ENCODE measurements at places on chromosomes 4 and X.

DNA sequence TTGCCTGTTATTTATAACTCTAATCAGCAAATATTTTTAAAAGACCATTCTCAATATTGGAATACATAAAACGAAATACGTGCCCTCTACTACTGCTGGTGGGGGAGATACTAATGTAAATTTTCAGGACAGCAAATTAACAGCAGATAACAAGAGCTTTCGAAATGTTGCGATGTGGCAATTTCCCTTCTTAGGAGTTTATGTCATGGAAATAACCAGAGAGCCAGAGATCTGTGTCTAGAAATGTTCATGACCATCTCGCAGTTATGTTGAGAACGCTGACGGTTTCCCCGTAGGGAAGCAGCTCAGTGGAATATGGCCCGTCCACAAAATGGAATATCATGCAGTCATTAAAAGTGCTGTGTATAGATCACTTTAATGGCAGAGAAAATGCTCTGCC, 238.4 kb upstream of the PSAPL1 start:
- DNase-seq = no peak

- DNase-seq = no peak
These were observed 40.6 kb downstream of the GUCY2F start for GRCh38 chrX:109441266-109441665.

GRCh38 chr4:7055111-7055989, 12.2 kb downstream of the TADA2B start:
- DNase-seq = no peak

DNA sequence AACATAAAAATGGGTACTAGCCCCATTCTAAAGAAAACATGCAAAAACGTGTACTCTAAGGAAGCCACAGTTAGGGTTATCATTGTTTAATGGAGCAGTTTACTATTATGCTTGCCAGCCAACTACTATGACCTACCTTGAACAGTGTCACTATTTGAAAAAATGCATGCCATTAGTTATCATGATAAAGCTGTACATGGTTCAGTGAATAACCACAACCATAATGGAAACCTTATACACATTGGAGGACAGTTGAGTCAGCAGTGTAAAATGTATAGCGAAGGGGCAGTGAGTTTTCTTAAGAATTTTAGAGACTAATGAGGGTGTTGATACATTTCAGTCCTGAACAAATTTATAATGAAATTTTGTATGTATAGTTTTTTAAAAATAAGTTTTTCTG, 381.9 kb downstream of the GRXCR1 start:
- no peak for DNase-seq

DNA sequence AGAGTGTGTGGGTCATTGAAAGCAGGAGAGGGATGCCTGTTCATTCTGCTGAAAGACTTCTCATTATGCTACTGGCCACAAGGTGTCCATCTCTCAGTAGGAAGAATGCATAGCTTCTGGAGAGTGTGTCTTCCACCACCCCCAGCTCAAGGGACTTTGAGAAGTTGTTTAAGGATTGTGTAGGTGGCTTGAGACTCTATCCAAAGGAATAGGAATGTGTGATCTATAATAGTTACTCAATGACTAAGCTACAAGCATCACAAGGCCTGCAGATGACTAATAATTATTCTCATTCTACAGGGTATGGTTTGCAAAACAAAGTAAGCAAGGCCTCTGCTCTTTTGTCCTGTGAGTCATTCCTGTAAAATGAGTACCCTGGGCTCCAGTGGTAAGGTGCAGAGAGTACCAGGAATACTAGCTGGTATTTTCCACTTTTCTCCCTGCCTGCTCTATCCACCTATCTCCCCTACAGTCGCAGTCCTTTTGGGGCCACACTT, 279.8 kb upstream of the BOD1L1 start:
- DNase-seq = no peak

- no peak for DNase-seq
These were observed 184.6 kb downstream of the OR13H1 start for GRCh38 chrX:131728295-131729145.

DNA sequence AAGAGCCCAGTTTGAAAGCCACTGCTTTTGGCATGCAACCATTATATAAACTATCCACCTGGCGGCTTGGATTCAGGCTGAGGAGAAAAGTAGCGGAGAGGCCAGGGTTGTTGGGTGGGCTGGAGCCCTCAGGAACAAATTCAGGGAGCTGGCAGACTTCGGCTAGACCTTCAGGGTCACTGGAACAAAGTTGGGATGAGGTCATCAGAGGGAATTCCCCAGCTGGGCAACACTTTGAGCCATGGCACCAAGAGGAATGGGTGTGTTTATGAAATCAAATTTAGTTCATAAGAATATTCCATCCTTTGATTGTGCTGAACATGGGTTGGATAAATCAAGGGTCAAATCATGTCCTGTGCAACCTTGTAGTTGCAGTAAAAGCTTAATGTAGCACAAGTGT, 22.0 kb downstream of the MTMR1 start:
- DNase-seq = no peak

DNA sequence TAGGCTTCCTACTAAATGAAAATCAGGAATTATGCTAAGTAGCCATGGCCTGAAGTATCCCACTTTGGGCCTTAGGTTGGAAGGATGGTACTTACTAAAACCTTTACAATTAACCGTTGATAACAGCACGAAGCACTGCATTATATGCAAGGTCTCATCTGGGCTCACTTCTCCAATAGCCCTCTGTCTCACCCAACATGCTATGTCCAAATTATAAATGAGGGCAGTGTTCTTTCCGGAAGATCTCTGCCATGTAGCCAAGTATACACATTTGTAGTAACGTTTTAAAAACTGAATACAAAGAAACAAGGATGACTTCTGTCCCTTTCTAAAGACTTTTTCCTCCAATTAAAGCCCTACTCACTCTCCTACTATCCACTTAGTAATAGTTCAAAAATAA, 51.6 kb downstream of the SCFD2 start:
- no peak for DNase-seq

DNA sequence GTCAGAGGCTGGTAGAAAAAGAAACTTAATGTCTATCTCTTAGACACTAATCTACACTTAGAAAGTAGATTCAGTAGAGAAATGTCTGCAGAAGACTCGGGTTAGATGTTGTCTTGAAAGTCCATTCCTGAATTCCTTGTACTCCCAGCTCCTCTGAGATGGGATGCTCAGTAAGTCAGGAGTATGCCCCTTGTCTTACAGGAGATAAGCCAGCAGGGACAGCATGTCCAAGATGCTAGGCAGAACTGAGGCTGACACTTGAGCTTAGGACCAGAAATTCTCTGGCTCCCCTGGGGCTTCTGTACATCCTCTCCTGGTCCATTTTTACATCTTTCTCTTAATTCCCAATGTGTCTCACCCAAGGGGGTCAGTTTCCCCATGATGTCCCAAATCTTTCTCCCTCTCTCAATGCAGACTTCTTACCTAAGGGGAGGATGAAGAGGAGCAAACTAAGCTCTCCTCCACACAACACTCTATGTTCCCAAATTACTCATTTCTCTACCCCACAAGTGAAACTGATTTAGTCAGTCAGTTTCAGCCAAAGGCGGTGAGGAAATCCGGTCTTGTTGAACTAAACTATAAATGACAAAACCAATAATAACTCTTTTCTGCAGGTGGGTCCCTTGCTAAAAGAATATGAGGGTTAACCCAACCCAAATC, 558.2 kb upstream of the DIPK2B start:
- DNase-seq = no peak

GRCh38 chr4:80307774-80308465, 27.6 kb upstream of the CFAP299 start:
- DNase-seq = no peak

GRCh38 chr4:23161787-23162186, 469.1 kb downstream of the GBA3 start:
- DNase-seq = no peak

DNA sequence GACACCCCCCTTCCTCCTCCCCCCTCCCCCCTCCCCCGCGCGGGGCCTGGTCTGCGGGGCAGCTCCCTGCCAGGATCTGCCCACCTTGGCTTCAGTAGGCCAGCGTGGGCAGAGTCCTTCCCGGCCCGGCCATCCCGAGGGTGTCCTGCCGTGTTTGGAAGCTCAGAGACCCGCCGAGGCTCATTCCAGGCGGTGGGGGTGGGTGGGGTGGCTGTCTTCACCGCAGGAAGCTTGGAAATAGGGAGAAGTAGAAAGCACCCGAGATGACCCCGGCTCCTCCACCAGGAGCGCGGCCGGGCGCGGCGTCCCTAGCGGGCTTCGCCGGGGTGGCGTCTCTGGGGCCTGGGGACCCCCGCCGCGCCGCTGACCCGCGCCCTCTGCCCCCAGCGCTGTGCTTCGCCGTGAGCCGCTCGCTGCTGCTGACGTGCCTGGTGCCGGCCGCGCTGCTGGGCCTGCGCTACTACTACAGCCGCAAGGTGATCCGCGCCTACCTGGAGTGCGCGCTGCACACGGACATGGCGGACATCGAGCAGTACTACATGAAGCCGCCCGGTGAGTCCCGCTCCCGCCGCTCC, 1.6 kb downstream of the NAT8L start:
- DNase-seq = no peak

DNA sequence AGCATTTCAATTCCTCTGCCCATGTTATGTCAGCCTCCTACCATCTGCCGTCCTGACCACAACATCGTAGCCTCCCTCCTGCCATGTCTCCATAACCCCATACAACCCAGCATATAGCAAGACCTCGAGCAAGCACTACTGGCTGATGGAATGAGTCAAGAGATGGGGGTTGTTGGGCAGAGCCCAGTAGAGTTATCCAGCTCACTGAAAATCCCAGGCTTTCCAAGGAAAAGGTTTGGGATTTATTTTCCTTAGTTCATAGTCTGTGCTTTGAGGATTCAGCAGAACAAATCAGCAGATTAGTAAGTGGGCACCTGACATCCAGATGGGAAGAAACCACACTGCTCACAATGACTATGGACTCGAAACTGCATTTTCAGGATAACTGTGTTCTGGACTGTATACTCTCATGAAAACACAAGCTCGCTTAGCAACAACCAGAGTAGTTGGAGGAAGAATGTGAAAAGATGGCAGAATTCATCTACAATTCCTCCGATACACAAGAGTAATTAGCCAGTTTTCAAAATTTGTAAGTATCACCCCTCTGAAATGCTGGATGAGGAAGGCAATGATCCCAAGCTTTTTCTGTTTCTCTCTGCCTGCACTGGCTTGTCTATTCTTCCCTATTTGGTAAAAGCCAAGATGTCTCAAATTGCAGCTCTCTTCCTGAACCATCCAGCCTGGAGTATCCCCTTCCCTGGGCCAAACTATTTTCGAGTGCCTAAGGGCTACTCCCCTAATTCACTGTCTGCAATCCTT, 186.2 kb upstream of the TBL1X start:
- DNase-seq = no peak

DNA sequence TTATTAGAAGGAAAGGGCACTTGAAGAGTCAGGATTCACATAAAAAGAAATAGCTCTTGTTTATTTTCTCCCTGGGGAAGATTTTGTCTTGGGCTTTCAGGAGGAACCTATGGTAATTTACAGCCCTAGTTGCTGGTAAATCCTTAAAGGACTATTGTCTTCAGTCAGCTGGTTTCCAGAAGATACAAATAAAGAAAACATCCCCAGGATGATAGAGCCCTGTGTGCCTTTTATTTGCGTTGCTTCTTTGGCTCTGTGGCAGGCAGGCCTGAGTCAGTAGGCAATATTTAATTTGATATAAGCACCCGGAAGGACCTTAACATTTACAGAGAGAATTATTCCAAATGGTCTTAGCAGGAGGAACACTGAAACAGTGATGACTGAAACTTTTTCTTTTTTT, 131.0 kb upstream of the SLC34A2 start:
- no peak for DNase-seq

- DNase-seq = no peak
These were observed 46.4 kb downstream of the TBC1D14 start for GRCh38 chr4:6956087-6956433.

GRCh38 chrX:123713434-123713833, 19.4 kb downstream of the THOC2 start:
- DNase-seq = no peak

- no peak for DNase-seq
These were observed 16.4 kb downstream of the FAM193A start for GRCh38 chr4:2552806-2553205.
